NCI-H526 treated with DMSO at 0.1 percent for 48 hours (cell line): ENCODE measurements at places on chromosomes 2 and 18.

DNA sequence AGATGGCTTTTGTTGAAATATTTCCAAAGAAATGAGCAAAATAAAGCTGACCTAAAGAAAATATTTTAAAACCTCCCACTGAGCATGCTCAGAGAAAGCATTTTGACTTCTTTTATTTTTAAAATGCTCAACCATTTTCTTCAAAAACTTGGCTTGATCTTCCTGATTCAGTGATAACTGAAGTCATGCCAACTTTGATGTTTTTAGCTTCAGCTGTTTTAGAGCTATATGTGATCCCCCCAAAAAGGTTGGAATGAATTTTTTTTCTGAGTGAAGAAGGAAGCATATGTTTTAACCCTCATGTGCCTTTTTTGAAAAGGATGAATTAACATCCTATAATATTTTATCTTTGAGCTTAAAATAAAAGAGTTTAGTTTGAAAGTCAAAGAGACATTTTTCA, 612.0 kb downstream of the ARHGAP15 start:
- DNase-seq: no peak

GRCh38 chr18:36420826-36421225, 123.3 kb downstream of the FHOD3 start:
- no peak for DNase-seq

GRCh38 chr2:240259201-240259923, 118.9 kb upstream of the OTOS start:
- DNase-seq: no peak

GRCh38 chr2:177540283-177540682, 147.7 kb downstream of the AGPS start:
- DNase-seq: no peak

GRCh38 chr2:37215250-37215649, 16.1 kb downstream of the CEBPZ start:
- DNase-seq: no peak

DNA sequence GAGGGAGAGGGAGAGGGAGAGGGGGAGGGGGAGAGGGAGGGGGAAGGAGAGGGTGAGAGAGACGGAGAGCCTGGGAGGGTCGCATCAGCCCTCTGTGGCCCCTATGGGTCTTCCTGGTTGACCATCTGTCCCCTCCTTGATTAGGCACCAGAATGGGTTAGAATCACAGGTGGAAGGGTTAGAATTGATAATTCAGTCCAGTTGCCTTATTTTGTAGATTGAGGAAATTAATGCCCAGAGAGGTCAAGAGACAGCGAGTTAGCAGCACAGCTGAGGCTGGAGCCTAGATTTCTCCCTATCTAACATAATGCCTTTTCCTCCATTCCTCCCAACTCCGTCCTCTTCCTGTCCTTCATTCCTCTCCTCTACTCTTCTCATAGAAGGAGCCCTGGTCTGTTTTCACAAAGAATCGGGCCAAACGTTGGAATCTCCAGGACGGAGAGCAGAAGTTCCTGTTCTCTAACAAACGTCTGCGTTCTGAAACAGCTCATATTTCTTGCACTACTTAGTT, 338 bp upstream of the THUMPD2 start:
- no peak for DNase-seq

GRCh38 chr2:227822416-227823003, 8.9 kb downstream of the CCL20 start:
- DNase-seq: no peak

- DNase-seq: no peak
These were observed 95.7 kb downstream of the MALT1 start for GRCh38 chr18:58766946-58767345.

- DNase-seq: no peak
These were observed 2.0 kb downstream of the NAGK start for GRCh38 chr2:71070294-71071093.

- DNase-seq: no peak
These were observed 36.9 kb upstream of the KLF7 start for GRCh38 chr2:207202645-207203044.

DNA sequence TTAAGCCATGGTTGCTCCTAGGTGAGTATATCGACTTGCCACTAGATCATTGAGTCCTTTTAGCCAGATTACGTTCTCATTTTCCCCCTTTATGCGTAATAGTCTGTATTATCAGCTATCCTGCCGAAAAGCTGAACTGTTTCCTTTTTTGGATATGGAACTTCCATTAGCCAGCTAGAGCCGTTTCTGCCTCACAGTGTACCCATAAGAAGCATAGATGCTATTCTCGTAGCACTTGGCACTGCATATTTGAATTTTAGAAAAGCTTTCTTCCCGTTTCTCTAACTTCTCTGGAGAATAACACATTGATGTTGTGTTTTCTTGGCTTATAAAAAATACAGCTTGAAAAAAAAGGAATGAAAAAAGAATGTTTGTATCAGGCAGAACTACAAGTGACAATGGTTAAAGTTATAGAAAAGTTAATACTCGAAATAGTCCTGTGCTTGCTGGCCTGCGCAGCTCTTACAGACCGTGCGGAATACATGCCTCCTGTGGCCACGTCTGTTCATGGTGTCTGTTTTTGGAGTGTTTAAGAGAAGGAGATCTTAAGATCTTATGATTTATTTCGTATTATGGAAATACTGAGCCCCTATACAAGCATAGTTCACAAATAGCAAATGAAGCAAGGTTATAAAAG, 710 bp downstream of the DUSP19 start:
- peak; percentile 74 for DNase-seq

- DNase-seq: no peak
These were observed 54.9 kb upstream of the RBM44 start for GRCh38 chr2:237743561-237744269.

GRCh38 chr2:233227346-233227978, 24.0 kb upstream of the ATG16L1 start:
- DNase-seq: no peak

GRCh38 chr2:23988371-23988770, 21.5 kb upstream of the MFSD2B start:
- DNase-seq: no peak

- DNase-seq: no peak
These were observed 1311.0 kb upstream of the FAM98A start for GRCh38 chr2:34909992-34910705.

- no peak for DNase-seq
These were observed 373 bp upstream of the MTHFD2 start for GRCh38 chr2:74198023-74198460.

DNA sequence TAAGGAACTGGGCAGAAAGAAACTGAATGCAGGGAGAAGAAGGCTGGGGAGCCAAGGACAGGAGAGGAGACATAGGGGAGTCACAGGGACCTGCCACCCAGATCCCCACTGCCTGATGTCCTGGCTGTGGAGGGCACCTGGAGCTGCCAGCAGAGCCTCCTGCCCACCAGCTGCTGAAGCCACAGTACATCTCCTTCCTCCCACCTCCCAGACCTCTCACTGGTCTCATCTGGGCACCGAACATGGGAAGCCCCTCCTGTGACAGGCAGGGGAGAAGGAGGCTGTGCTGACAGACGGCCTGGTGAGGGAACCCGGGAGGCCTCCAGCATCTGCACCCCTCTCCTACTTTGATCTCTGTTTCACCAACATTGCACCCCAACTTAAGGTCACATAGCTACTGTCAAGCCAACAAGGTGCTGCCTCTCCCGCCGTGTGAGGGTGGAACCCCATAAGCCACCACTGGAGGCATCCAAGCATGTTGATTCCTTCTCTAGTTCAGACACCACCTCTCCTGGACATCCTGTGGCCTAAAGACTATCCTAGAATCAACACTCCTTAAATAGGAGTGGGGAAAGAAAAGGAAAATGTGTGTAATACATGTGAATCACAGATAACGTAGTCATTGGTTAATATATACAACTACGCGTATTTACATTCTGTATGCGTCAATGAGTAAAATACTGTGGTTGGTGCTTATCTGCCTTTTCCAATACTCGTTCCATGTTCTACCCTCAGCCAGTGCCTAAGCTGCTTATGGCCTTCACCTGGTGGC, 3.5 kb upstream of the RNPEPL1 start:
- no peak for DNase-seq

DNA sequence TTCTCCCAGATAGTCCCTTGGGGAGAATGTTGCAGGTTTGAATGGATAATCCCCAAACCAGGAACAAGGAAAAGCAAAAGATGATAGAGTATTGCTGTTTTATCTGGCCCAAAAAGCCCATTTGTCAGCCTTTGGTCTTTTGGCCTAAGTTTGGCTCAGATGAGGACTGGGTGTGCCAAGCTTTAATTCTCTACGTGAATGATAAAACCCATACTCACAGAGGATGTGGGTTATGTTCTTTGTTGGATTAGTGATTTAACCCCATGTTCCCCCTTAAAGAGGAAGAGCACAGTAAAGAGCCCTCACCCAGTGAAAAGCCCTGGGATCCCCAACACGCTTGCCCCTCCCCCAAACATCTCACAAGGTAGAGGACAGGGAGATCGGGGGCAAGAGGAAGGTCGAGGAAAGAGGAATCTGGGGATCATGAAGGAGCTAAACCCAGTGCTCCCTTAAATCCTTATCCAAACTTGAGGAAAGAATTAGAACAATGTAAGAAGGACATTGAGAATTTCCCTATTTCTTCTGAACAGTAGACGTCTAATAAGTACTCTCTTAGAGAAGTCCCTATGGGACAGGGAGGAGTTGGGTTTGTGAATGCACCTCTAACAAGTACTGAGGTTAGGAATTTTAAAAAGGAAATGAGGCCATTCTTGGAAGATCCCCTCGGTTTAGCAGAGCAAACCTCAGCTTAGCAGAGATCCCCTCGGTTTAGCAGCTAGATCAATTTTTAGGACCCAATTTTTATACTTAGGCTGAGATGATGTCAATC, 105.0 kb downstream of the HIBCH start:
- no peak for DNase-seq

GRCh38 chr2:240288087-240288521, 147.4 kb upstream of the GPC1 start:
- DNase-seq: no peak

DNA sequence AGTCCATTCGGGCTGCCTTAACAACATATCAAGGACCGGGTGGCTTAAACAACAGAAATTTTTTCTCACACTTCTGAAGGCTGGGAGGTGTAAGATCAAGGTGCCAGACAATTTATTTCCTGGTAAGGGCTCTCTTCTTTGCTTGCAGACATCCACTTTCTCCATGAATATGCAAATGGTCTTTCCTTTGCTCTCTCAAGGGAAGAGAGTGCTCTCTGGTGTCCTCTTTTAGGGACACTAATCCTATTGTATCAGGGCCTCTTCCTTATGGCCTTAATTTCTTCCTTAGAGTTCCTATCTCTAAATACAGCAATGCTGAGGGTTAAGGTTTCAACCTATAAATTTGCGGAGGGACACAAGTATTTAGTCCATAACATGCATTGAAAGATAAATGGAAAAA, 770.8 kb downstream of the DSC3 start:
- DNase-seq: no peak

- no peak for DNase-seq
These were observed 31.9 kb downstream of the NRP2 start for GRCh38 chr2:205714058-205714776.

DNA sequence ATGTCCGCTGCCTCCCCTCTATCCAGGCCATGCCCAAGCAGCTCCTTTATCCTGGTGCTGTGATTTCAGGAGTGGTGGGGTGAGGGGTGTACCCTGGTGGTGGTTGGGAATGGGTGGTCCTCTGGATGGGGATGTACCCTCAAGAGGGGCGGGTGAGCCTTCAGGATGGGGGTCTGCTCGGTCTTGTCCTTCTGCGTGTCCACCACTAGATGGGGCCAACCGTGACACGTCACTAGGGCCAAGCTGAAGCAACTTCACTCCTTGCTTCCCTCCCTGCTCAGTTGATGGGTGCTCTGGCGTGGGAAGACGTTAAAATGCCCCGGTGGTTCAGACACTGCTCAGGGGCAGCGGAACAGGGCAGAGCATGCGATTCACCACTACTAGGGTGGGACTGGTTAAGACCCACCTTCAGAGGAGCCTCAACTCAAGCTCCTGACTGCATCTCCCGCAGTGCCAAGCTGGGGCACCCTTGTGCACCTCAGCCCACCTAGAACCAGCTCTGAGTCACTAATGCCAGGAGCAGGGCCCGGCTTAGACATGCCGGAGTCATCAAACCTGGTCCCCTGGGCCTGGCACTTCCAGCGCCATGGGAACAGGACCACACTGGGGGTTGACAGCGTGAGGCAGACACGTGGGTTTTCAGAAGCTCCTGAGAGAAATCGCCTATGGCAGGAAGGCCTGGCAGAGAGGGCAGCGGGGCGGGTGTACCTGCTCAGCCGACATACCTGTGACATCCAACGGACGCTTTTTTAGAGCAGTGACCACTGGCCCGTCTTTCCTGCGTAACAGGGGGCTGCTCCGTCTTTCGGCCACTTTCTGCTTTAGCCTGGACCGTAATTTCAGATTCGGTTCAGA, 256.7 kb downstream of the HDAC4 start:
- DNase-seq: peak; percentile 22

- DNase-seq: no peak
These were observed 21.7 kb downstream of the CLASP1 start for GRCh38 chr2:121627525-121628050.

DNA sequence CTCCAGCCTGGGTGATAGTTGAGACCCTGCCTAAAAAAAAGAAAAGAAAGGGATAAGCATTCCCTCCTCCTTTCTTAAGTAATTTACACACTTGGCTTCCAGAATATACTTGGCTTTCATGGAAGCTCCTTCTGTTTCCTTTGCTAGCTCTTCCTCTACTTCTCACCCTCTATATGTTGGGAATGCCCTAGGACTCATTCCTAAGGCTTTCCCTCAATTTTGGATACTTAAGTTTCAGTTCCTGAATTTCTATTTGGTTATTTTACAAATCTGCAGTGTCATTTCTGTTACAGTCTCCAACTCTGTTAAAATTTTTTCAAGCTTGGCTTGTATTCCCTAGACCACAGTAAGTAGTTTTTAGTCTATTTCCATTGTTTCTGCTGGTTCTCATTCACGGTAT, 23.6 kb downstream of the SP3 start:
- no peak for DNase-seq

GRCh38 chr2:207008105-207008990, 69.0 kb downstream of the CPO start:
- no peak for DNase-seq

DNA sequence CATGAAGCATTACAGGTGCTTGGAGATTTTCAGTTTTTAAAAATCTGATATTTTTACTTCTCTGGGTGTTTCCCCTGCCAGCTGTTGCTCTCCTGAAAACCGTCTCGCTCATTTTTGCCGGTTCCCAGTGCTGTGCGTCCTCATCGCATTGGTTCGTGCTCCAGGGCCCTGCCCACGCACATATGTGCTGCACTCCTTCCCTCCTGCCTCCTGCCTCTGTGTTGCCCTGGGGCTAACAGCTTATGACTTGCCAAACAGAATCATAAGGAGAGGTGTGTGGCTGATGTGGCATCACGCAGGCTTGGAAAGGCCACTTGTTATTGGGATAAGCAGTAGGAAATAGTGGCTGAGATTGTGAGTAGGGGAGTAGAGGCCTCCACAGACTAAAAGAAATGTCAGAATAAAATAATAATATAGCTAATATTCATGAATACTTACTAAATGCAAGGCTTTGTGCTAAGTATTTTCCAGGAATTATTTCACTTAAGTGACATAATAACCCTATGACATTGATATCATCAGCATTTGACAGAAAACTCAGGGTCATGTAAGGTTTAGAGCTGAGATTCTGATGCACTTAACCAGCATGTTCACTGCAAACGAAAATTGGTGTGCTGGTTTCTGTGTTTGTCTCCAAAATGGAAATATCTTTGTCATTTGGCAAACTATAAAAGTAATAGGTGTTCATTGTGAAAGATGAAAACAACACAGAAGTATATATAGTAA, 53.5 kb downstream of the SLC4A1AP start:
- DNase-seq: no peak
